ENCODE measurements at places on chromosomes 11 and 22.

GRCh38 chr11:65452806-65453490 lies 30.4 kb downstream of the NEAT1 start:
- no peak for DNase-seq
- no peaks in the 10 kb centered on the region for H3K36me3 ChIP-seq
- H3K27ac ChIP-seq, result no peak overlapping the region
- peak overlapping the region; percentile 20 for H3K4me3 ChIP-seq
- no peaks in the 10 kb centered on the region for H3K27me3 ChIP-seq

- peak overlapping the region; percentile 76 for H3K4me3 ChIP-seq
- no peak overlapping the region for H3K27ac ChIP-seq
- no peaks in the 10 kb centered on the region for H3K36me3 ChIP-seq
- H3K27me3 ChIP-seq, result no peaks in the 10 kb centered on the region
Measured at GRCh38 chr11:76798671-76799065, 15.5 kb downstream of the TSKU start.

- peaks cover 11% of the 10 kb centered on the region for H3K27me3 ChIP-seq
- H3K4me3 ChIP-seq, result no peak overlapping the region
- no peak overlapping the region for H3K27ac ChIP-seq
- H3K36me3 ChIP-seq, result no peaks in the 10 kb centered on the region
Measured at GRCh38 chr11:79668575-79668974, 227.7 kb upstream of the TENM4 start.

DNA sequence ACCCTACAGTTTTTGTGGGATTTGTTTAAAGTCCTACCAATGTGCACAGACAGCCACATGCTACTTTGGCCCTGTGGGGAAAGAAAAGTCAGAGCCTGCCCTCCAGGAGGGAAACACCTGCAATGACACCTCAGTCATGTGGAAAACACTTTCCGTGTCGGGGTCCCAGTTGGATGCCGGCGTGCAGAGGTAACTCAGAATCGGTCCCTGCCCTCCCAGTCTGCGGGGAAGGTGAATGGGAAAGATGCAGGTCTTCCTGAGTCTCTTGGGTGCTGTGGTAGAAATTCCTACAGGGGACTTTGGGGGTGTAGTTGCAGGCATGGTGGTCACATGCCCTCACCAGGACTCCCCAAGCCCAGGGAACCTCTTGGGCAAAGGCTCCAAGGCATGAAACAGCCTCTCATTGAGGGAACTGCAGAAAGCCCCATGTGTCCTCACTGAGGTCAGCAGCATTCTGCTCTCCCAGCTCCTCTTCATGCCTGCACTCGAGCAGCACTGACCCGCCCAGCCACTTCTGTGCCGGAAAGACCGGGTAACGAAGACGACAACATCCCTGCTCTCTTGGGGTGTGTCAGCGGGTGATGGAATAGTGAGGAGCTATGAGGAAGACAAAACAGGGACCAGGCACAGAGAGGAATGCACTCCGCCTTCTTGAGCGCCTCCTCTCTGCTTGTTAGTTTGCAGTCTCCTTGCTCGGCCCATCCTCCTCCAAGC lies 4.7 kb downstream of the RIBC2 start:
- H3K4me3 ChIP-seq, result no peak overlapping the region
- peaks cover 1% of the 10 kb centered on the region for H3K4me1 ChIP-seq
- no peak for DNase-seq
- H3K36me3 ChIP-seq, result no peaks in the 10 kb centered on the region
- no peaks in the 10 kb centered on the region for H3K27me3 ChIP-seq
- no peak overlapping the region for H3K27ac ChIP-seq

DNA sequence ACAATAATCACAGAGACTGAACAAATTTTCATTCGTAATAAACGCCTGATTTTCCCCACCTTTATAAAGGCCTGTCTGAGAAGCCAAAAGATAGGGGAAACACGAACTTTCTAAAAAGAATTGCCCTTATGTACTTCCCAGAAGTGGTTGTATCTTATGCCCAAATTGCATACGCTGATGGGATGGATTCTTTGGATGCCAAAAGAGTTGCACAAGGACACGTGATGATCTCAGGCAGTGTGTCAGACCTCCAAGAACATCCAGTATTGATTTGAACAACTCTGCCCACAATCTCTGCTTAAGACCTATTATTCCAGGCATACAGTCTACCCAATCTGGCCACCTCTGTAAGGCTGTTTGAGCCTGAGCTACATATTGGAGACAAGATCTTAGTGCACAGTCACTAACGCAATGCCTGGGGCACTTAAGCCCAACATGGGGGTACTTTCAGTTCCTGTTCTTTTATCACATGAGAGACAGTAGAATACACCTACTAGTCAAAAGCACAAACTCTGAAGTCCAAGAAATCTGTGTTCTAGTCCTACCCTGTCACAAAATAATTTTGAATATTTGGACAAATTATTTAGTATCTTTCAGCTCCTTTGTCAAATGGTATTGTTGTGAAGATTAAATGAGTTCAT lies 38.9 kb downstream of the OR10A6 start:
- peaks cover 9% of the 10 kb centered on the region for H3K4me1 ChIP-seq
- H3K4me3 ChIP-seq, result no peak overlapping the region
- H3K27ac ChIP-seq, result no peak overlapping the region
- peaks cover 2% of the 10 kb centered on the region for H3K27me3 ChIP-seq
- DNase-seq, result no peak
- no peaks in the 10 kb centered on the region for H3K36me3 ChIP-seq
